ENCODE measurements at places on chromosomes 7 and 10.

GRCh38 chr7:112058686-112059085, 147.5 kb downstream of the DOCK4 start:
- no peak for DNase-seq

GRCh38 chr7:139183878-139184338, 47.1 kb upstream of the UBN2 start:
- DNase-seq: no peak

DNA sequence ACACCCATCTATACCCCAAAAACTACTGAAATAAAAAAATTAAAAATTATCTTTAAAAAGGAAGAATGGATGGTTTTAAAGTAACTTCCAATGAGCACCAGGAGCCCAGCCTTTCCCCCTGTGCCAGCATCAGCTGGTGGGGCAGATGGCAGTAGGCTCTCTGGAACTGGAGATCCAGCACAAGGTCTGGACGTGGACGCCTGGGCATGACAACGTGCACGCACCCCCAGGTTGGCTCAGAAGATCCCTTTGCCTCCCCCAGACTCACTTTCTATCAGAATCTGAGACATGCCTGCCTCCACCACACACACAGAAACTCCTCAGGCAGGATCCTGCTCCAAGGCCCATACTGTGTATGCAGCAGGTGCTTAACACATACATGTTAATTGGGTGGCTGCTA, 35.8 kb downstream of the TCERG1L start:
- DNase-seq: no peak

DNA sequence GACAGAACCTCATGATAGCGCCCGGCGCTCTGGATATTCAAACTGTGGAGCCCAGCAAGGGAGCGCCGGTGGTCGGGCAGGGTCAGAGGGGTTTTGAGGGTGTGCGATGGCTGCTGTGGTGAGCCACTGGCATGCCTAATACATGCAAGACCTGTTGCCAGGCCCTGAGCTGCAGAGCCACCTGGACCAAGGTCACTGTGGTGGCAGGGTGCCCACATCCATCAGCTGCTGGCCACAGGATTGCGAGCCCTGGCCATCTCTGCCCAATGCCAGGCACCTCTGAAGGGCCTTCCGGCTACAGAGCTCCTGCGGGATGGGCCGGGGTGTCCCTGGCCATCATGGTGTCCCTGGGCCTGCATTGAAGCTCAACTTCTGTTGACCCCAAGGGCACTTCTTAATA, 123.0 kb upstream of the TNRC18 start:
- DNase-seq: no peak

All from activated CD4-positive, alpha-beta T cell treated with anti-CD3 and anti-CD28 coated beads, Interleukin-2, amount 50 U/mL, for 4 hours (primary cell).